ENCODE measurements at places on chromosomes 7 and 10.

GRCh38 chr10:71398976-71399375 lies 2.3 kb downstream of the CDH23 start:
- DNase-seq, result no peak

- DNase-seq, result no peak
Observed at GRCh38 chr7:6350433-6351058, 78.1 kb upstream of the CYTH3 start.

DNA sequence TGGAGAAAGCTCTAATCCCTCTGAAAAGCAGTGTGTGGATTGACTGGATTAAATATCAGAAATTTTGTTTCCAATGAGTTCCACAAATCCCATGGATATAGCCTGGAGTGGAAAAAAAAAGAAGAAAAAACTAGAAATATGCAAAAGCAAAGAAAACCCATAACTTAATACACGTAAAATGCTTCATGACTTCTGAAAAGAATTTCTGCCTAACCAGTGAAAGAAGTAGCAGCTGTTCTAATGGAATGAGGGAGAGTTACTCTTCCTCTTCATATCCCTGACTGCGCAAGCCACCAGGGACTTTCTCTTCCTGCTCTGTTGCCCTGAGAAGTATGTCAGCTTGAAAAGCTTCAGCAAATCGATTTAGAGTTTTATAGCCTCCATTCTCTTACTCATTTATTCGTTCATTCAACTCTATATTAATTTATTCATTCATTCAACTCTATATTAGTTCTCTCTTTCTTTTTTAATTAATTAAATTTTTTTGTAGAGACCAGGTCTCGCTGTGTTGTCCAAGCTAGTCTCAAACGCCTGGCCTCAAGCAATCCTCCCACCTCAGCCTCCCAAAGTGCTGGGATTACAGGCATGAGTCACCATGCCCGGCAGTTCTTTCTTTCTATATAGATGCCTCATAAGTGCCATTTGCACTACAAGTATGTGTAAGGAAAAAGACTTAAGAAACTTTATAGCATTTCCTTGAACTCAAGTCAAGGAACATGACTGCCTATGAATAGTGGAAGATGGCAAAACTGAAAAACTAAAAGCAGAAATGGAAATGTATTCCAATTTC lies 447.3 kb upstream of the NRP1 start:
- no peak for DNase-seq

GRCh38 chr7:66735850-66736249 lies 4.7 kb upstream of the RABGEF1 start:
- DNase-seq, result no peak

DNA sequence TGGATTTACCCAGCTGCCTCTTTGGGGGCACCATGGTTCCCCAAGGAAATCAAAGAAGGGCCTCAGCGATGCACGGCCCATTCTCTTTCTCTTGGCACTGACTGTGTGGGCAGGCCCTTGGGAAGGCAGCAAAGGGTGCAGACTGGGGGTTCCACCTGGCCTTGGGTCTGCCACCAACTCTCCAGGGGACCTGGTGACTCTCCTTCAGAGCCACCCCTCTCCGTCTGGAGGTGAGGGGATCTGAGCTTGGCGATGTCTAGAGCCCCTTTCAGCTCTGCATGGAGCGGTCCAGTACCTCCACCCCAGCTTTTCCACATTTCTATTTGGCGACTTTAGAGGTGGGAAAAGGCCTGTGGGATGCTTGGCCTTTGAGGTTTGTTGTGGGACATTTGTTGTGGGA lies 69.1 kb downstream of the C10orf120 start:
- no peak for DNase-seq

- peak; percentile 1 for DNase-seq
Observed at GRCh38 chr10:7872041-7872442, 53.7 kb downstream of the TAF3 start.

- no peak for DNase-seq
Observed at GRCh38 chr10:126838316-126838715, 66.9 kb upstream of the DOCK1 start.

DNA sequence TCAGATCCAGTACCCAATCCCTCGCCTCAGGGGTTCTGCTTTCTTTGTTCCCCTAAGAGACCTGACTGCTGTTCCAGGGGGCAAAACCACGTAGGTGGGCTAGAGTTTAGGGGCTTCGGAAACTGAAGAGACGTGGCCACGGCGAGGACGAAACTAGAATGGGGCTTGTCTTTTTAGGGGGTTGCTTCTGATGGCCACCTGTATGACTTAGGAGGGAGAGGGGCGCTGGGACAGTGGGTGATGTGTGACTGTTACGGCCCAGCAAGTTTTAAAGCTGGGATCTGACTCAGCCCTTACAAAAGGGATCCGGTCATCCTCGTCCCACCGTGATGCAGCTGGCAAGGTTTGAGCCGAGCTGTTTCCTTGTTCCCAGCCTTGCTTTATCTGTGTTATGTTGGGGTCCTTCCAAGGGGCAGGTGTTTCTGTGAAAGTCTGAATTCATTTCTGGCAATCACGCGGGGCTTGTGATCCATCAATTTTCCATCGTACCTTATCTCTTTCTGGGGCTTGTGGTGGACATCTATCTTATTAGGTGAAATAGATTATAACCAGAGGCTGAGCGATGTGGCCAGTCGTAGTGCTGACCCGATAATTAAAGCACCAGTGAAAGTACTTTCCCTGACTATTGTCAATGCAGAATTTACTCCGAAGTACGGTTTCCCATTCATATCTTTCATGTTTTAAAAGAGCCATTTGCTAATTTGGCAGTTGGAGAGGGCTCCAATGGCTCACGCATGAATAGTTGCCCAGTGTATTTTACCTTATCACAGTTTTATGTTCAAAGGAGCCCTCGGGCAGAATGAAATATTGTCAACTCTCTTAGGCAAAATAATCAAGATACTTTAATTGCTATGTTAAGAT lies 830 bp downstream of the MET start:
- DNase-seq, result no peak

DNA sequence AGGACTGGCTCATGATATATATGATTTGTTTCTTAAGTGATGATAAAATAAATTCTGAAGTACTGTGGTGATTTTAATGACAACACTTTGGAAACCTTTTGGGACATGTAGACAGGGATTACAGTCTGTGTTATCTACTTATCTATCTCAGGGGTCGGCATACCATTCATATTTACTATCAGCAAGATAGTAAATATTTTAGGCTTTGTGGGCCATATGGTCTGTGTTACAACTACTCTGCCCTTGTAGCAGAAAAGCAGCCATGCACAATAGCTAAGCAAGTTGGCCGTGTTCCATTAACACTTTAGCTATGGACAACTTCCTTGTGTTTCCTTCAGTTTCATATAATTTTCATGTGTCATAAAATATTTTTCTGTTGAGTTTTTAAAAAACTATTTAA lies 97.8 kb upstream of the PRPS1L1 start:
- no peak for DNase-seq

GRCh38 chr10:89347701-89348457 lies 20.1 kb downstream of the IFIT3 start:
- DNase-seq, result no peak

DNA sequence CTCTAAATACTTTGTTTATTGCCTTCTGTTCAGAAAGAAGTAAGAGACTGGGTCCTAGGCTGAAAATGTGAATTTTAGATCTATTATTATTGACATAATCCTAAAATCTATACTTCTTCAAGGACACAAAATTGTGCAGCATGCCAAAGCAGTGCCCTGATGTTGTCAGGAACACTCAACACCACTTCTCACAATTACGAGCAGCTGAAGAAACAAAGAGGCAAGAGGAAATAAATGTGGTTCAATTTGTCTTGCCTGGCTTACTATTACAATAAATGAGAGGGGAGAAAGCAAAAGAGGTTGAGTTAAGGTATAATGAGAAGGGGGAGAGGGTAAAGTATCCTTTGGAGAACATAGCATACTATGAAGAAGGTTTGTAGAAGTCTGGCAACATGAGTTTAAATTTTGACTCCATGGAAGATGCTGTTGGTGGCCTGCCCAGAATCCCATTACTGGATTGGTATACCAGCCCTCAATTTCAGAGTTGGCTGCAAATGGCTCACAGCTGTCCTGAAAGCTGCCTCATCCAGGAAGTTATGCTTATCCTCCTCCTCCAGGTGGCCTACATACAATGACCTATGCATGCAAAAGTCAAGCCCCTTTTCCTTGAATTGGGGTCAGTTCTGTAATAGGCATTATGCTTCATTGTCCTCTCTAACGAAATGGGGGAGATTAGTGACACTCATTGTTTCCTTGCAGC lies 274.6 kb upstream of the SMIM30 start:
- no peak for DNase-seq

DNA sequence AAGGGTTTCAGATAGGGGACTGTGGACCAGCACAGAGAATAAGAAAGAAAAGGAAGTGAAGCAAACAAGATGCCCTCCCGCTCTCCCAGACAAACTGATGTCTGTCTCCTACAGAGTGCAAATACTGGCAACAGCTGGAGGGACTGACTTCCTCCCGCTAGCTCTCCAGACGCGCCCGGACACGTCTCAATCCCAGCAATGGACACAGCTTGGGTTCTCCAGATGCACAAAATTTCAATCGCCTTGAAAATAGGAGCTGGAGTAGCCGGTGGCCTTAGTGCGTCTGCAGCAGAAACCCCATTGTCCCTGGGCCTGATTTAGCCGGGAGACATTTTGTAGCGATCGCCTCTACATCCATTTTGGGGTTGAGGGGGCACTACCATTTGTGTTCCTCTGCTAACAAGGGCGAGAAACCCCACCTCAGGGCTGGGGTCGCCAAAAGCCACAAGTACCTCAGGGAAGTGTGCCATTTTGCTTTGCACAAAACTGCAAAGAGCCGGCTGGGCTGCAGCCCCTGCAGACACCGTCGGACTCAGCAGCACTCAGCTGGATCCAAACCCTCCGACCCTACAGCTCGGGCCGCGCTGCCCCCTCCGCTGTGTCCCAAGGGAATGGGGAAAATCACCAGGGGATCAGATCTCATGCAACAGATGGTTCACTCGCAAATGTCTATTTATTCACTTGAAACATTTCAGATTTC lies 5.9 kb downstream of the CPA2 start:
- no peak for DNase-seq

DNA sequence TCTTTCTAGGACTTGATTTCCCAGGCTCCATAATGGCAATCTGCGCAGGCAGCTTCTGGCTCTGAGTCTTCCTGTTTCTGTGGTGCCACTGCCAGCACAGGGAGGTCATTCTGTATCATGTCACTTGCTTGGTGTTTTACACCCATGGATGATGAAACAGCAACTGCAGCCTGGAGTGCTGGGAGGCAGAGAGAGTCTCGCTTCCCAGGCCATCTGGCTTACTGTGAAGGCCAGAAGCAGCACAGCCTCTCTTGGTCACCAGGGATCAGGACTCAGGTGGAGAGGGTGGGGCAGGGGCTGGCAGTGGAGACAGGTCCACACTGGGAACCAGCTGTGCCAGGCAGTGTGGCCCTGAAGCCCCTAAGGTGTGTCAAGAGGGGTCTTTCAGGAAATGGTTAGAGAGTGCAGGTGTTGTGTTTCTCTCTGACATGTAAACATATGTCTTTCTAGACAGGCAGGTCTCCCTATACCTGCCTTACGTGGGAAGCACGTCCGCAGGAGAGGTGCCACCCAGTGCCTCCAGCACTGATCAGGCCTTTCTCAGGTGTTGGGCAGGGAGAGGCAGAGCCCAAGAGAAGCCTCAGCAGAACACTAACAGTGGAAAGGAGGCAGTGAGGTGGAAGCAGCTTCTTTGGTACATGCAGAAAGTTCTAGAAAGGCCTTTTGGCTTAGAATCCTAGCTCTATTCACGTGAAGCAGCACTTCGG lies 71.4 kb downstream of the INSIG1 start:
- DNase-seq, result no peak

- no peak for DNase-seq
Observed at GRCh38 chr10:4651404-4652037, 174.5 kb upstream of the AKR1E2 start.

DNA sequence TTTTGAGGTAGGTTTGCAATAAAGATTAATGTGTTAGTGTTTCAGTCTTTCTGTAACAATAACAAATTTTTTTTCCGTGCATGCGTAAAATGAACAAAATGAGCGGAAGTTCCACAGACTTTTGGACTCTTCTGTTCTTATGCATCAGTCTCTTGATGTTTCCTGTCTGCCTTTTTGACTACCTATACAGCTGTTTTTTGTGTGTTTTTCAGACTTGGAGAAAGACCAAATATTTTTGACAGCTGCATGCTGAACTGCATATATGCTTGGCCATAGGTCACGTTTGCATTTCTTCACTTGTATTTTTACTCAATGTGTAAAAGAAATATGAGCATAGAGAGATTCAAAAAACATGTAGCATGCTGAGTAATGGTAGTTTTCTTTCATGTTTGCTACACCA lies 119.3 kb downstream of the BBS9 start:
- DNase-seq, result no peak

DNA sequence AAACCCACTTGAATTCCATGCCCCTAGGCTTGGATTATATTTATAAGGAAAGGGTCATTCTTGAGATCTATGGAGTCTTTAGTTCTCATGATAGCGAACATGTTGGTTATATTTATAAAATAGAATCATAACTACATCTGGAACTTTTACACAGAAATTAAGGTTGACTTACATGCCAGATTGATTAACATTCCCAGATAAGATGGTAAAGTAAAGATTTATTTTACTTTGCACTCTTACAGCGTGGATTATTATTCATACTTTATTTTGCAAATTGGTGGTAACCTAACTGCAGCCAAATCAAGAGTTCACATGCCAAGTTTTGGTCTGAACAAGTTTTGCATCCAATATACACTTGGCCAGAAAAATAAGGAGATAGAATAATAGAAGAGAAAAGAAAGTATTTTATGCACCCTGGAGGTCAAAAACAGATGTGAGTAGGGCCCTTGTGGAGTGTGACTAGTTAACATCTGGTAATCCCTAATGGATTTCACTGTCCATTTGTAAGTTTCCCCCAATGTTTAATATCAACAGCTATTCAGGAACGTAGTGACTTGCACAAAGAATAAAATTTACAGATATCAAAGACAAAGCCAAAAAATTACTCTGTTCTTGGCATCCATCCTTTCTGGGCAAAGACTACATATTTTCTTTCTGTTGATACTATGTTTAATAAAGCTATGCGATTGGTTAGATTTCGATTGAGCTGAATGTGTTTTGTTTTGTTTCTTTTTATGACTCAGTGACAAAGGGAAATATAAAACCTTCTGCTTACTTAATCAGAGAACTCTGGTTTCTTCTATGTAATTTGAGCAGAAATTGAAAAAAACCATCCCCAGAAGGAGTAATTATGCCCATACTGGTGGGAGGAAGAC lies 10.1 kb upstream of the TMEM26 start:
- no peak for DNase-seq

GRCh38 chr10:69416695-69417094 lies at the start of gene TACR2:
TACR2 (minus strand) TSS chr10:69416918; CDS start chr10:69416323, 595 bp downstream.
- no peak for DNase-seq

DNA sequence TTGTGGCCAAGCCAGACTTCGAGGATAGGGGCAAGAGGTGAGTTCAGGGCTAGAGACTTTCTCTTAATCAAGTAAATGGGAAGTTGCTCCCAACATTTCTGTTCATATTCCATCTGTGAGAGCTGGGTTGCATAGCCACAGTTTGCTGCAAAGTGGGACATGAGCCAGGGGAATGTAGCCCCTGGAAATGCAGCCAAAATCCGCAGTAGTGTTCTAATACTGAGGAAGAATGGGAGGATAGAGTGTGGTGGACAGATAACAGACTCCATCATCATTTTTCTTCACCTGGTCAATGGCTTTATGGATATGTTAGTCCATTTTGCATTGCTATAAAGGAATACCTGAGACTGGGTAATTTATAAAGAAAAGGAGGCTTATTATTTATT lies 177.7 kb downstream of the SKIDA1 start:
- DNase-seq, result no peak
